ENCODE measurements at places on chromosomes 12 and 14. TPM values are rescaled to one million over a fixed set of nuclear protein-coding genes. Genes with fewer than 3 reads are reported as not detected.
A peak's percentile ranks its signal among the peaks of the same experiment; 100 is the strongest.

- no peak for DNase-seq
Measured at GRCh38 chr14:105343194-105343593, 28.6 kb downstream of the PACS2 start.

DNA sequence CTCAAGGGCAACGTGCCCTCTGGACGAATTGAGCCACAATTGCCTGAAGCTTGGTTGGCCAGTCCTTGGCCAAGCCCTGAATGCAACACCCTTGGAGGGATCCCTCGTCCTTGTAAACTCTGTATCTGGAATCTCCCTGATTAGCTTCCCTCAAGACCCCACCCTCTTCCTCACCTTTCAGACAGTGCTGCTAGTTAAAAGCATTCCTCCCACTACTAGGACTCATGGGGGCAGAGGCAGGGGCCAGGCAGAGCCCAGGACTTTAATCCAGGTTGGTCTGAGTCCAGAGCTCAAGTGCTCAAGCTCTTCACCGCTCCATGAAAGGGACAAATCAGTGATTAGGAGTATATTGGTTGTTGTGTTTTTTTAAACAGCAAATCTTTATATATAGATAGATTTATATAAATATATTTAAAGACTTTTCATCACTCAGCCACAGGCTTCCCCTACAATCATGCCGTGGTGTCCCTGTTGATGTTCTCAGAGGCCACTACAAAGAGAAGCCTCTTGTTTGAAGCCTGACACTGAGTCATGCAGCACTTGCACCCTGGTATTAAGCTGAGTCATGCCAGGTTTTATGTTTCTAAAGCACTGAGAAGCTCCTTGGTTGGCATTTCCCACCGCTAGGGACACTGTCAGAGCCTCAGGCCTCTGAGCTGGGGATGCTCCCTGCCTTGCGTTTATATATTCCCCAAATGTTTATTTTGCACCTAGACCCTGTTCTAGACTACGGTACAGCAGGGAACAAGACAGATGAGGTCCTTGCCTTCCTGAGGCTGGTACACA, 53.8 kb upstream of the GSC start:
- peak; percentile 23 for DNase-seq

Gene OR6C2
- not detected for total RNA-seq

GRCh38 chr14:79680087-79680486, 531.2 kb downstream of the DIO2 start:
- no peak for DNase-seq

DNA sequence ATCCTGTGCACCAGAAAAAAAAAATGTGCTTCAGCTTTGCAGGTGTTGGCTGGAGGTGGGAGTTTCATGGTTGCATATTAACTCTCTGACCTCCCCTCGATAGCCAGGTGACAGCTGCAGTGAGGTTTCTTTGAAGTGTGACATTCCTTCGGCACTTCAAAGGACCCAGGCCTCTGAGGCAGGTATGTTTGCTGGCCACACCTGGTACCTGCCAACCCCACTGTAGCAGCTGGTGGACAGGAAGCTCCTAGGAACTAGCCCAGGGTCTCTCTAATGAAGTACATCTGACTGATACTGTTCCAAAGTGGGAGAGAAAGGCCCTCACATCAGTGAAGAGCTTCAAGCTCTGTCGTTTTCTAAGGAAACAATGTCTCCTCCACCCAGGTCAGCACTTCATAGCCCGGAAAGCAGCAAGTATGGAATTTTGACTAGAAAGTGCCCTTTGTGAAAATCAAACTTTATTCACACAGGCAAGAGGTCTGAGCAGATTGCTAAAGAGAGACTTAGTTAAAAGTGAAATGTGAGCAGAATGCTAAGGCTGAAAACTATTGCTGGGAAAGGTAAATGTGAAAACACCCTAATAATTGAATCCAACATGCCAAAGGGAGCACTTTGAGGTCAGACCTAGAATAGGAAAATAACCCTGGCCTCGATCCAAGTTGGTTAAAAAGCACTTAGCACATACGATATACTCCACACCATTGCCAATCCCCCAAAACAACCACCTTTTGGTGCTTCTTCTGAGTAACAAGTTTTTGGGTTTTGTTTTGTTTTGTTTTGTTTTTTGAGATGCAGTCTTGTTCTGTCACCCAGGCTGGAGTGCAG, 71.3 kb downstream of the PHLDA1 start:
- DNase-seq, result peak; percentile 16

- no peak for DNase-seq
Measured at GRCh38 chr12:29794862-29795261, 11.1 kb upstream of the TMTC1 start.

DNA sequence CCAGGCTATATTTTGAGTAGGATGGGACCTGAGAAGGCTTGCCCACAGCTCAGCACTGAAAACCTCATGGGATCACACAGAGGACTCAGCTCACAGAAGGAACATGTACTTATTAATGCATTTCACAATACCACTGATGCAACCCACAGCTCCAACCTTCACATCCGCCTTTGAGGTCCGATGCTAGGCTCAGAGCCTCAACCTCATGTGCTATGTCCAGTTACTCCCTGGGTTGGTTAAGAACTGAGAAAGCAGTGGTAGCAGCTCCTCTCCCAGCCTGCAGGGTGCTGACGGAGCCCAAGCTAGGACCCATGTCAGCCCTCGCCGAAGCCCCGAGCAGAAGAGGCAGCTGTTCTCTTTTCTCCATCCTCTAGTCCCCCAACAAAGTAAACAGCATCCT, 52.9 kb downstream of the SPTB start:
- no peak for DNase-seq

Gene CACNA1C
- total RNA-seq, result 0.05 TPM

DNA sequence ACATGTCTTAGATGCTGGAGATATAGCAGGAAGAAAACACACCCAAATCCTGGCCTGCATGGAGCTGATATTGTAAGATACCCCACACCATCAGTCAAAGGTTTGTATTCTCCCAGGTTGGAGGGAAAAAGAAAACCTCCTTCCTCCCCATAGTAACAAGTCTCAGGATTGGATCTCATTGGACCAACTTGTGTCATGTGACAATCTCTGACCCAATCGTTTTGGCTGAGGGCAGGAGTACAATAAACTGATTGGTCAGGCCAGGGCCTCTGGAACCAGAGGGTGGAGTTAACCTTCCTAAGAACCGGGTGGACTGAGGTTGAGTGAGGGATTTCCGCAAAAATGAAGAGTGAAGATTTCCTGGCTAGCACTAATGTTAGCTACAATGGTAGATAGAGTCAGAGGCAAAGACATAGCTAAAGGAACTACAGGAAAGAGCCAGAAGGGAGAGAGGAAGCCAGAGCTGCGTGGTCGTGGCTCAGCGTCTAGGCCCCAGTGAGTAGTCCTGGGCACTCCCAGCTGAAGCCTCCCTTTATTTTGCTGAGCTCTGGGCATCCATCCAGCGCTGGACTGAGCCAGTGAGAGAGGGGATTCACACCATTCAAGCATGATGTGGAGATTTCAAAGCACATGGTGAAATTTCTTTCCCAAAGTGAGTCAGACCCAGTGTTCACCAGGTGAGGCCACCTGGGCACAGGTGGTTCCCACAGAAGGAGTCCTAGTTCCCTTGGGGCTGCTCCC, 219.9 kb downstream of the AACS start:
- DNase-seq, result no peak

Gene SIX6
- not detected for total RNA-seq

Gene COX8C
- total RNA-seq, result not detected

DNA sequence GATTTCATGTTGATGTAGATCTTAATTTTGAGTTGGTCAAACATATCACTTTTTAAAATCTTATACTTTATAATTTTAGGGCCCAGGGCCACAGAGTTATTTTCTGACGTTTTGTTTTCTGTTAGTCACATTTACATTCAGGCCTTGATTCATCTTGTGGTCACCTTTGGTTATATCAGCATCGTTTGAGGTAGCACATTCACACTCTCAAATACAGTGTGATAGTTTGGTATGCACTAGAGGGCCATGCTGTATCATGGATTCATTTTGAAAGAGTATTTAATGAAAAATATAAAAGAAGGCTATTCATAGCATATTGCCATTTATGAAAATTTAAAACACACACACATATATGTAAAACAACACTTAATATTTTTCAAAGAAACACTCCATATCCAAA, 274.6 kb downstream of the RAD51B start:
- peak; percentile 57 for DNase-seq

GRCh38 chr12:19482551-19483109, 43.3 kb downstream of the AEBP2 start:
- DNase-seq, result peak; percentile 27

Gene GLT1D1
- not detected for total RNA-seq

Gene TMTC1
- total RNA-seq, result 0.52 TPM

DNA sequence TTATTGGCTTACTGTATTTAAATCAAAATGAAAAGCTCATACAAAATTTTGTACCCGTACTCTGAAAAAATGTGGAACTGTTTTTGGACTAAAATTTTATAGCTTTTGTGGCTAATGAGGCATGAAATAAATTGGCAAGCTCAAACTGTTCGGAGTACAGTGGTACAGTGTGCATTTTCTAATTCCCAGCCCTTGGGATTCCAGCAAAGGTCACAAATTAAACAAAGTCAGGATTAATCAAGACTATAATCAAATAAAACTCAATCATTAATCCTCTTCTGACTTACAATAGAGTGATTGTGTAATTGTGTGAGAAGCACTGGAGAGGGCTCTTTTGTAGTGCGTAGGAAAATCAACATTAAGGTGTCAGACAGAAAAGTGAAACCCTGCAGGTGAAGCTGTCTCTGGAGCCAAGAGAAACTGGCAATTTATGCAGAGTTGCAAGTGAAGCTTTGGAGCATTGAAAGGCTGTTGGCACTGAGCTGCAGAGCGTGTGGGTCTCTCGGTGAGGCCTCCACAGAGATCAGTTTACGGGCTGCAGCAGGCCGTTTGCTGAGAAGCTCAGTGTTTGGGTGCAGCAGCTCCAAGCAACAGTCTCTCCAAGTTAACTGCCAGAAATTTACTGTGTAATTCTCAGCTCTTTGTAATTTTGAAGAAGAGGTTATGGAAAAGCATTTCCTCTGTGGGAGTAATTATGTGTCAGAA, 275.9 kb downstream of the FBXL14 start:
- DNase-seq, result peak; percentile 50

GRCh38 chr12:116821291-116821690, 60.0 kb downstream of the HRK start:
- no peak for DNase-seq

DNA sequence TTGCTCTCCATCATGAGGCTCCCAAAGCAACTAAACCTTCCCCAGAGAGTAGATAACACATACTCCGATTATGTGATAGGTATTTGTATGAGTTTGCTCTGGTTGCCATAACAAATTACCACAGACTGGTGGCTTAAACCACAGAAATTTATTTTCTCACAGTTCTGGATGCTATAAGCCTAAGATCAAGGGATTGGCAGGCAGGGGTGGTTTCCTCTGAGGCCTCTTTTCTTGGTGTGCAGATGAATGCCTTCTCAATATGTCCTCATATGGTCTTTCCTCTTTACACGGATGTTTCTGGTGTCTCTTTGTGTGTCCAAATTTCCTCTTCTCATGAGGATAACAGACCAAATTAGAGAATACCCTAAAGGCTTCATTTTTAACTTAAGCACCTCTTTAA, 285.8 kb upstream of the GRIP1 start:
- peak; percentile 77 for DNase-seq
